ENCODE measurements at places on chromosomes 4 and X.

DNA sequence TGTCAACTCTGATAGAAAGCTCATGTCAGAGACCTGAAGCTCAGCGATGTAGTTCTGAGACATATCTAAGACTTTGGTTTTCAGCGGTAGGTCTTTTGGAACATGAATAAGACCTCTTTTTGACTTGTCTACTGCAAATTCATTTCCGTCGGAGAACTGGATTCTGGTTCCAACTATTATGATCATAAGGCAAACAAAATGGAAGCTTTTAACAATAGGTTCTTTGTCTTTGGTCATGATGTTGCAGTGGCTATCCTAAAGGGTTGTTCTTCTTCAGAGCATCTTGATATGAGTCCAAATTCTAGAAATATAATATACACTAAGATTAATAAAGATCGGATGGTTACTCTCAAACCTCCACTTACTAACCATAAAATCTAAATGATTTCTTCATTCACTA is 24.6 kb upstream of the TLR1 start:
- no peak for DNase-seq

GRCh38 chr4:122783301-122784215 is 43.1 kb upstream of the FGF2 start:
- DNase-seq, result peak; percentile 73

DNA sequence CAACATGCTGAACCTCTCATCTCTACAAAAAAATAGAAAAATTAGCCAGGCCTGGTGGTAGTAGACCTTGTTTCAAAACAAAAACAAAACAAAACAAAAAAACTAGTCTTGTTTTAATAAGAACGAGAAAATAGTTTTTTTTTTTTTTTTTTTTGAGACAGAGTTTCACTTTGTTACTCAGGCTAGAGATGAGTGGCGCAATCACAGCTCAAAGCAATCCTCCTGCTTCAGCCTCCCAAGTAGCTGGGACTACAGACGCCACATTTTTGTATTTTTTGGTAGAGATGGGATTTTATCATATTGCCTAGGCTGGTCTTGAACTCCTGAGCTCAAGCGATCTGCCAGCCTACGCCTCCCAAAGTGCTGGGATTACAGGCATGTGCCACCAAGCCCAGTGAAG is 47.7 kb upstream of the UGDH start:
- DNase-seq, result no peak

GRCh38 chr4:56658528-56658927 is 22.6 kb downstream of the HOPX start:
- DNase-seq, result no peak

DNA sequence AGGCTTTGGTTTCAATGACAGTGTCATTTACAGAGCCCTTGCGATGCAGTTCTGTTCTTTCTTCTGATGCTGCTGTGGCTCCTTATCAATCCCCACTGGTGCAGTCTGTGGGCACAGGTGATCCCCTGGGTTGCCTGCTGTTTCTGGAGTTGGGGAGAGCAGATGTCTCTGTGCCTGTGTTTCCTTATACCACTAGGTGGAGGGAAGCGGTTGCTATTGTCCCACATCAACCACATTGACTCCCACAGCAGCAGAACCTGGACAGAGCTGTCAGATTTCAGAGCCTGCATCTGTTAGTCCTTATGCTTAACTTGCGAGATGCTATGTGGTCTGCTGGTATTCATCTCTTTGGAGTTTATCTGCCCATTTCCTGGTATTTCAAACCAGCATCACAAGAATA is 57.7 kb downstream of the NEIL3 start:
- no peak for DNase-seq

DNA sequence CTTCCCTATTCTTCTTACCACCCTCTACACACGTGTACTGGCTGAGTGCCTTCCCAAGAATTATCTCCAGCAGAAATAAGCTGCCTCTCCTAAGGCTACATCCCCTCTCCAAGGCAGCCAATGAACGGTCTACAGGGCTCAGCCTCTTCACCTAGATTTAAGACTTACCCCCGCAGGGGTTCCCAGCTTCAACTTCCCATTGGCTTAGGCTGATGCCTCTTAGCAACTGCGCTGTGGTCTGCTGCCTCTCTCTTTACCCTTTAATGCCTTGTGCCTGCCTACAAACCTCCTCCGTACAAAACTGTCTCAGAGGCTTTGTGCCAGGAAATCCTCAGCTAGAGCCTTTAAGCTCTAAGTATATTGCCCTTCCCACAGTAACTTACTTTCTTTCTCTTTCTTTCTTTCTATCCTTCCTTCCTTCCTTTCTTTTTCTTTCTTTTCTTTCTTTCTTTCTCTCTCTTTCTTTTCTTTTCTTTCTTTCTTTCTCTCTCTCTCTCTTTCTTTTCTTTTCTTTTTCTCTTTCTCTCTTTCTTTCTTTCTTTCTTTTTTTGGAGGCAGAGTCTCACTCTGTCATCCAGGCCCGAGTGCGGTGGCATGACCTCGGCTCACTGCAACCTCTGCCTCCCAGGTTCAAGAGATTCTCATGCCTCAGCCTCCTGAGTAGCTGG is 15.1 kb upstream of the PIGA start:
- DNase-seq, result no peak

DNA sequence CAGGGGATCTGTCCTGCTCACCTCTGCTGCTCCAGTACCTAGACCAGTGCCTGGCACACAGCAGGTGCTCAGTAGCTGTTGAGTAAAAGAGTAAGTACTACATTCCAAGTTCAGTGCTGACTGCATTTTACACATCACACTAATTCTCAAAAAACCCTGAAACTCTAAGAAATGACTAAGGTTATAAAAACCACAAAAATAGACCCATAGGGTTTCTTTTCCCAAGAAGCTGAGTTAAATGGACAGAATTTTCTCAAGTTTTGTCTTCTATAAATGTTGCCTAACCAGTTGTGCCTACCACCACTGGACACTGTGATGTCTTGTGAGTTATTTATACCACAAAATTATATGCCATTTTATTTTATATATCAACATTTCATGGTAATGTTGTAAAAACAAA is 78.9 kb upstream of the RXFP1 start:
- DNase-seq, result no peak

- DNase-seq, result no peak
These were observed 21.1 kb upstream of the WDR17 start for GRCh38 chr4:176044589-176044951.

GRCh38 chr4:64465263-64465662 is 56.0 kb upstream of the TECRL start:
- DNase-seq, result no peak

- DNase-seq, result no peak
These were observed 16.5 kb downstream of the ZFX start for GRCh38 chrX:24166078-24166477.

DNA sequence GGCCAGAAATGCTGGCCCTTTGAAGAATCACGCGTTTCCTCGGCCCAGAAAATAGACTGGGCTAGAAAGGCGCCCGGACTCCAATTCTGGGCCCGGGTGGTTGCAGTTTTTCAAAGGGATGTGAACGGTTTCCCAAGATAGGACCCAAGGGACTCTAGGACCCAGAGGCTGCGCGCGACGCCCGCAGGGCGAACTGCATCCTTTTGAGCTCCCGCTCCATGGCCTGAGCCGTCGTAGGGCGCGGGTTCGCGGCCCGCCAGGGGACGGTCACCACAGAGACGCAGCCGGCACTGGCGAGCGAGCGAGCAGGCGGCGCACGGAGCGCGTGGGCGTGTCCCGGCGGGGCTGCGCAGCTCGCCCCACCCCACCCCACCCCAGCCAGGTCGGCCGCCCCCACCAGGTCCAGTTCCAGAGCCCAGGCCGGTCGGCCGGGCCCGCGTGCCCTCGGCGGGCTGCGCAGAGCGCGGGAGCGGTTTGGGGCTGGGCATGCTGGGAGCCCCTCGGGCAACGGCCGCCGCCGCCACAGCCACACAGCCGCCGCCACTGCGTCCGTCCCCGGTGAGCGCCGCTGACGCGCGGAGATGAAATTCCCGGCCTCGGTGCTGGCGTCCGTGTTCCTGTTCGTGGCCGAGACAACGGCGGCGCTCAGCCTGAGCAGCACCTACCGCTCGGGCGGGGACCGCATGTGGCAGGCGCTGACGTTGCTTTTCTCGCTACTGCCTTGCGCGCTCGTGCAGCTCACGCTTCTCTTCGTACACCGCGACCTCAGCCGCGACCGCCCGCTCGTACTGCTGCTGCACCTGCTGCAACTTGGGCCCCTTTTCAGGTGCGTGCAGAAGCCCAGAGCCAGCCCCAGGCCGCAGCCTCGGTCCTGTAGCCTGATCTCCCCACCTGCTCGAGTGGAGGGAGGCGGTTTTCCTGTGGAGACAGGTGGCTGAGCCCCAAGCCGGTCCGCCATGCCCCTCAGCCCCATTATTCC is at the start of gene XK:
TSS of gene XK (plus strand) at position 411 of the 979 bp plus-strand sequence. CDS start at position 582, 171 bp downstream.
- DNase-seq, result peak; percentile 54

GRCh38 chr4:8570201-8570600 is 10.0 kb upstream of the GPR78 start:
- DNase-seq, result no peak

DNA sequence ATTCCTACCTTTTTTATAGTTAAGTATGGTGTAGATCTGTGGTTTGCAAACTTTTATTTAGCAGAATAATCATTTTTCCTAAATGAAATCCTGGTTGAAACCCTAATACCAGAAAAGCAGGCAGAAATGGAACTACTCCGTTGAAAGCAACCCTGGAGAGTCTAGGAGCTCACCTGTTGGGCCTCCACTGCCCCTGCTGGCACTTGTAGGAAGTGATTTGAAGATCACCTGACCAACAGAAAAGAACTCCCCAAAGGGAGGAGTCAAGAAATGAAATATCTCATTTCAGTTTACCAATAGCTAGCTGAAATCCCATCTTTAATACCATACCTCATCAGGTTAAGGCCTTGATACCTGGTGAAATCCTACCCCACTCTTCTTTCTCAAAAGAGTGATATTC is 277.1 kb downstream of the KLHL13 start:
- DNase-seq, result no peak

- DNase-seq, result no peak
These were observed 120.7 kb downstream of the NKX6-1 start for GRCh38 chr4:84378356-84378755.

- DNase-seq, result no peak
These were observed 23.7 kb upstream of the CSN1S1 start for GRCh38 chr4:69907151-69907550.

DNA sequence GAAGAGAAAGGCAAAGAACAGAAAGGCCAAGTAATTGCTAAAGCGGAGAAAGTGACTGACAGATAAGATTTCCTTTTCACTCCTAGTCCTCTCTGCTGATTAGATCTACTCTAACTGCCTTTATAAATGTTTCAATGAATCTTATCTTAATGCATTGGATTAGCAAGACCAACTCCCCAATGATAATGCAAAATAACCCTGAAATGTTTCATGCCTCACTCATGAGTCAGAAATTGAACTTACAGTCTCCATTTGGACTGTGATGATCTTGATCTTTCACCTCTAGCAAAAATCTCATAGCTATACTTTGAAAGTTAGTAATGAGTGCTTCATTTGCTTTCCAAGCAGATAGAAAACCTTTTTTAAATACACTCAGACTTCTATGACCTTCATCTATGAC is 26.5 kb downstream of the SLC10A7 start:
- DNase-seq, result no peak

DNA sequence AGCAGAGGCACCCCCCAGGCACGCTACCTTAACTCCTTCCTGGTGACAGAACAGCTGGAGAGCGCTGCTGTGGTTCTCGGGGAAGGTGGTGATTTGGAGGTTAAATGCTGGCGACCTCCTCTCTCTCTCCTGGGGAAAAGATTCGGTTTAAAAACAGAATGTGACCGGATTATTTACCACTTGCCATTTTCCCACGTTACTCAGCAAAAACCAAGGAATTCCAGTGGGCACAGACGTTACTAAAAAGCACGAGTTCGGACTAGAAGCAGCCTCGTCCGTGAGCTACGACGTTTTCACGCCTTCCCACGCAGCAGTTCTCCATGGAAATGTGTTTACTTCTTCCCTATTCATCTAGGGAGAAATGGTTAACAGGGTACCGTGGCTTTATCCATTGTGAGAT is 32.3 kb upstream of the C4orf50 start:
- DNase-seq, result no peak

- no peak for DNase-seq
These were observed 287.7 kb downstream of the STIM2 start for GRCh38 chr4:27148211-27148895.

DNA sequence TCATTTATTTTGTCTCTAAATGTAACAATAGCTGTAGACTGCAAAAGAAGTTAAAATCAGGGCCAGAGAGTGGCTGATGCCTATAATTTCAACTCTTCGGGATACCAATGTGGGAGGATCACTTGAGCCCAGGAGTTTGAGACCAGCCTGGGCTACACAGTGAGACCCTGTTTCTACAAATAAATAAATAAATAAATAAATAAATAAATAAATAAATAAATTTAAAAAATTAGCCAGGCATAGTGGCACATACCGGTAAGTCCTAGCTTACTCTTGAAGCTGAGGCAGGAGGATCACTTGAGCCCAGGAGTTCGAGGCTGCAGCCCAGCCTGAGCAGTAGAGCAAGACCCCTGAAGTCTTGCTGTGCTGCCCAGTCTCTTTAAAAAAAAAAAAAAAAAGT is 79.1 kb downstream of the WWC2 start:
- no peak for DNase-seq

DNA sequence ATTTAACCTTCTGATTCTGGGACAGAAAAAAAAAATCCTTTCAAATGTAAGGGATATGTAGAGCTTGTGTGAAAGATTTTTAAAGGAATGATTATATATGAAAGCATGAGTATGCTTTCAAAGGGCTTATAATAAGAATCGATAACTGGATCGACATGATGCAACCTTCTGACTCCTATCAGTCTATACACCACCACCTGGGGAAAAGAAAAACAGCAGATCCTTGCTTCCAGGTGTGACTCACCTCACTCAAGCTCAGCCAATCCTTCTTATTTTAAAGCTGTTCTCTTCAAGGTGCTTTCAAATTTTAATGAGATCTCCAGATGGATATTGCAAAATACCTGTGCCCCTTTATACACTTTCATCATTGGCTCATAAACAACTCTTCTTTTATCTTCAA is 102.1 kb upstream of the EDNRA start:
- DNase-seq, result no peak

- DNase-seq, result no peak
These were observed 46.9 kb upstream of the NFKB1 start for GRCh38 chr4:102454268-102454667.

- peak; percentile 49 for DNase-seq
These were observed 501 bp downstream of the ZNF518B start for GRCh38 chr4:10456595-10457254.

GRCh38 chr4:71415491-71415890 is 76.7 kb downstream of the SLC4A4 start:
- no peak for DNase-seq

DNA sequence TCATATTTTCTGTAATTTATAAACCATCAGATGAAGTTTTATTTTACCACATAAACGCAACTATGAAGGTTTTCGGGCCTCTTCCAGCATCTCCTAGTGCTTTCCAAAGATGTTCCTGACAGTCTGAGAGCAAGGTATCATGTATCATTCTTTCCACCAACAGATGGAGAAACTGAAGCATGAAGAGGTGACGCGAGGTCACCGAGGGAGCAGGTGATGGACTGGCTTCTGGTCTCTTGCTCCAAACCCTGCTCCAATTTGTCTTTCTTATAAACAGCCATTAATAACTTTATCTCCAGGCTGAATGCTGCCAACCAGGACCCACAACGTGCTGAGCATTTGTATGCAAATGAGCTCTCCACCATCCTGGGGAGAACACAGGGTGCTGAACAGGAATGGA is 86.3 kb upstream of the MAML3 start:
- no peak for DNase-seq

Measured in left lobe of liver (tissue), 2 donors.